Brain microvascular endothelial cell (primary cell): ENCODE measurements at places on chromosomes 4 and X.

- DNase-seq: peak; percentile 86
Observed at GRCh38 chrX:122943918-122944317, 240.2 kb upstream of the GRIA3 start.

- peak; percentile 7 for DNase-seq
Observed at GRCh38 chr4:182745237-182745636, 171.9 kb downstream of the DCTD start.

GRCh38 chr4:4837316-4837715 is 22.1 kb upstream of the MSX1 start:
- no peak for DNase-seq

GRCh38 chrX:52608961-52609360 is 45.7 kb downstream of the SSX7 start:
- DNase-seq: no peak

DNA sequence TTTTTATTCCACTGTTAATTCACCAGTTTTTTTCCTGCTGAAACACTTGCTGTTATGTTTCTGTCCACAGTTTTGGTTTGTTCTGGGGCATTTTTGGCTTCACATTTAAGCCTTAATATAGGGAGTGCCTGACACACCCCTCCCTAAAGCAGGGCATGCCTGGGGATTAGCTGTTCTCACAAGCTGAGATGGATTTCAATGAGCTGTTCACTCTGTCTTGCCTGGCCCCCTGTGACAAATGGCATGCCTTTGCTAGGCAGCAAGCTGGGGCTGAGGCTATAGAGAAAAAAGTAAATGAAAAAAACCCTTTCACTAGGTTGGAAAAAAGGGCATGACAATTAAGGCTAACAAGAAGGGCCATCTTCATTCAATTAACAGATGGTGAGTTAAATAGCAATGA is 22.4 kb downstream of the LPAR4 start:
- no peak for DNase-seq

DNA sequence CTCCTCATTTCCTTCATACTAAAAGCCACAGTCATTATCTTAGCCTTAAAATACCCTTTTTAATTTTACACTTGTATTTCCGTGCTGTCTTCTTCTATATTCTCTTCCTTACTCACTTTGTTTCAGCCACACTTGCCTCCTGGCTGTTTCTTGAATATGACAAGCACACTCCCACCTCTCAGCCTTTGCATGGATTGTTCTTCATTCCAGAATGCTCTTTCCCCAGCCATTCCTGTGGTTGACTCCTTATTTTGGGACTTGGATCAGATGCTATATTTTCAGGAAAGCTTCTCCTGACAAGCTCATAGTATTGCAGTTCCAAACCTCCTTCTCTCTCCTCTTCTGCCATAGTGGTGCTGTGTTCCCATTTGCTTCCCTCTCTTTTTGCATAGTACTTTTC is 291.3 kb downstream of the PDHA2 start:
- no peak for DNase-seq

- peak; percentile 80 for DNase-seq
Observed at GRCh38 chr4:7206385-7206784, 14.0 kb downstream of the SORCS2 start.

DNA sequence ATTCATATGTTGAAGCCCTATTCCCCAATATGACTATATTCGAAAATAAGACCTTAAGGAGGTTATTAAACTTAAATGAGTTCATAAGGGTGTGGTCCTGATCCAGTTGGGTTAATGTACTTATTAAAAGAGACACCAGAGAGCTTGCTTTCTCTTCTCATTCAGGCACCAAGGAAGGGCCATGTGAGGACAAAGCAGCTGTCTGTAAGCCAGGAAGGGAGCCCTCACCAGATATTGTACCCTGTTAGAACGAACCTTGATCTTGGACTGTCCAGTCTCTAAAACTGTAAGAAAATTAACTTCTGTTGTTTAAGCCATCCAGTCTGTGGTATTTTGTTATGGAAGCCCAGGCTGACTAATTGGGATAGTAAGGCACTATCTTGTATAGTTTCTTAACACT is 9.1 kb upstream of the YTHDC1 start:
- DNase-seq: no peak

GRCh38 chr4:159463235-159463634 is 360.4 kb downstream of the RAPGEF2 start:
- DNase-seq: no peak

DNA sequence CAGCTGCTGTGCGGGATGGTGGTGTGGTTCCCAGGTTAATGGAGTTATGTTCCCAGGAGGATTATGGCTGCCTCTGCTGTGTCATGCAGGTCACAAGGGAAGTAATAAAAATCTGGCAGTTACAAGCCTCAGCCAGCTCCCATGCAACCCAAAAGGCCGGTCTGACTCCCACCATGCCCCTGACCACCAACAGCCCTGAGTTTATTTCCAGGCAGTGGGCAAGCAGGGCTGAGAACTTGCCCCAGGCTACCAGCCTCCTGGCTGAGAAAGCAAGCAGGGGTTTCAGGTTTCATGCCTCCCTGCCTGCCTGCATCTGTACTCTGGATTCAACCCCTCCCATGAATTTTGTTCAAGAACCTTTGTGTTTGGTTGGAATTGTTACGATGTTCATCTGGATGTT is 732.7 kb upstream of the POU3F4 start:
- DNase-seq: no peak

DNA sequence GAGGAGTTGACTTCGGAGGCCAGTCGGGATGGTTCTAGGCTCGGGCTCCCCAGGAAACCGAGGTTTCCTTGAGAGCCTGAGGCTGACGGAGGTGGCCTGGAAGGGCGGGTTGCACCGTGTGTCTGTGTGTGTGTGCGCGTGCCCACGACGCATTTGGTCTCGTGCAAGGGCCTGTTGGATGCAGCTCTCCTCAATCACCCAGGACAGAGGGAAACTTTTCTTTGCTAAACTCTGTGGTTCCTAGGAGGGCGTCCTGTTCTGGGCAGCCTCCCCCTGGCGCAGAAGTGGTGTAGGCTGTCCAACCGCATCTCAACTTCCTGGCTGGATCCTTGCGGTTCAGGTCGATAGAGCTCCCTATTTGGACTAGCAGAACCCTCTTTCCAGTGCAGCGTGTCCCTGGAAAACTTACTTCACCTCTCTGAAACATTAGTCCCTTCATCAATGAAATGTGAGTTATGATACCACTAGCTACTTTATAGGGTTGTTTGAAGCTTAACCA is 973 bp downstream of the STK32B start:
- DNase-seq: peak; percentile 11

GRCh38 chrX:22803353-22803752 is 196.4 kb upstream of the DDX53 start:
- no peak for DNase-seq

DNA sequence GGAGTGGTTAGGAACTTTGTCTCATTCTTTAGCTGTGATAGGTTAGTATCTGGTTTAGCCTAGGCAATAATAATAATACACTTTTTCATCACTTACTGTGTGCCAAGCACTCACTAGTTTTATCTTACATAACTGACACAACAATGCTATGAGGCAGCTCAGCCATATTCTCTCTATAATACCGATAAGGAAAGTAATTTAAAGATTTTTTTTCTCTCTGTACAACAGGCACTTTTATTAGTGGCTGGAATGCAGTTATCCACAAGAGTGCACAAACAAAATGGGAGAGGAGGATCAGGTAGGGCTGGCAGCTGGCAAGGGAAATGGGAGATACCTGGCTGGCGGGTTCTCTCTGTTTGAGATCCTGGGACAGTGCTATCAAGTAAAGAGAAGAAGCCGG is 7.6 kb downstream of the RELL1 start:
- peak; percentile 27 for DNase-seq

GRCh38 chrX:69387567-69388487 is 116.3 kb upstream of the NALF2 start:
- DNase-seq: peak; percentile 14

DNA sequence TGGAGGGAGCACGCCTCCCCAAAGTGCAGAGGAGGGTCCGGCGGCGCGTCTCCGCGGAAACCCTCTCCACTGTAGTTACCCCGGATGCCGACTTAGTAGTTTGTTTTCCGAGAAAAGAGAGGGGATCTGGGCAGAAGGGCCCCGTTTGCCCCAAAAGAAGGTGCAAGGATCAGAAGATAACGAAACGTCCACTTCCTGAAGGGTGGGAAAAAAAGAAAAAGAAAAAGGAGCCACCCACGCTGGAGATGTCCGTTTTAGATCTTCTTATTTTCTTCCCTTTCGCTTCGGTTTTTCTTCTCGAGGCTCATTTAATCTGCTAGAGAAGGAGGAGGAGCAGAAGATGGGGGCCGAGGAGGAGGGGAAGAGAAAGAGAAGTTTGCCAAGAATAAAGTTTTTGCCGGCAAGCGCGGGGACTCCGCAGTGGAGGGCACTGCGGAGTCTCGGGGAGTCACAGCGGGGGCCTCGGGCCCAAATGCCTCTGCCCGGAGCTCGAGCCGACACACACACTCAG is 517 bp downstream of the LEF1 start:
- no peak for DNase-seq

DNA sequence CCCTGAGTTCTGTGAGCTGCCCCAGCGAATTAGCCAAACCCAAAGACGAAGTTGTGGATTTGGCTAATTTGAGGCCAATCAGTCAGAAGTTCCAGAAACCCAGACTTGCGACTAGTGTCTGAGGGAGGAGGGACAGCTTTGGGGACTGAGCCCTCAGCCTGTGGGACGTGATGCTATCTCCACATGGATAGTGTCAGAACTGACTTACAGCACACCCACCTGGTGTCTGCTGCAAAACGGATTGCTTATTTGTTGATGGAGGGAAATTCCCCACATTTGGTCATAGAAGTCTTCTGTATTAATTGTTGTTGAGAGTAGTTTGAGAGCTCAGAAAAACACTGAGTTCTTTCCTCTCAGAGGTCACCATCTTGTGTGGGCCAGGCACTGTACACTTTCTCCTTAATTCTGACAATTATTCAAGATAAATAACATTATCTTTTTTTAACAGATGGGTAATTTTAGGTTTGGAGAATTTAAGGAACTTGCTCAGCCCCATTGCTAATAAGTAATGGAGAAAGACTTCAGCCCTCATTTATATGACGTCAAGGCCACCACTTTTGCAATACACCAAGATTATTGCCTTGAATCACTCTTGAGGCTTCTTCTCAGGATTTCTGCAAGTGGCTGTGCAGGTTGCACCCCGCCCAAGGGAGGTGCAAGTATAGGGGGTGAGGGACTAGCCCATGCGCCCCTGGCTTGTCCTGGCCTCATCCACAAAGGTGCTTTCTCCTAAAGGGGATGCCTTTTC is 16.7 kb downstream of the CLRN2 start:
- DNase-seq: no peak

DNA sequence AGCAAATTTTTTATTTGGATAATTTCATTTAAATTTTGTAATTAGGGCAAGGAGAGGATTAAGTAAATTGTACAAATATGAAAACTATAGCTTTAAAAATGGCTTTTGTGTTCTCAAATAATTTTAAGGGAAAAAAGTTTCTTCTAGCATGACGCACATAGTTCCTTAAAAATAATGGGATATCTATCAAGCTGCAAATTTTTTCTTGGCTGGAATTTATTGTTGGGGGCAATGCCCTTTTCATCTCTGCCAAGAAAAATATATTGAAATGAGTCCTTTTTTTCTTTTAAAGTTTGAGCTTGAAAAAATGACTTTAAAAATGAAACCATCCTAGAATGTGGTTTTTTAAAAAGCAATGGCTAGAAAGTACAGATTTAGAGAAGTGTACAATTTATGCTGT is 154.4 kb upstream of the UGT8 start:
- DNase-seq: no peak

- no peak for DNase-seq
Observed at GRCh38 chr4:6876440-6876839, 33.2 kb upstream of the TBC1D14 start.

GRCh38 chr4:8492174-8492573 is 51.6 kb downstream of the TRMT44 start:
- no peak for DNase-seq

GRCh38 chrX:39690541-39691415 is 407.0 kb downstream of the BCOR start:
- DNase-seq: no peak

- no peak for DNase-seq
Observed at GRCh38 chrX:41722214-41722613, 1.8 kb upstream of the GPR82 start.

DNA sequence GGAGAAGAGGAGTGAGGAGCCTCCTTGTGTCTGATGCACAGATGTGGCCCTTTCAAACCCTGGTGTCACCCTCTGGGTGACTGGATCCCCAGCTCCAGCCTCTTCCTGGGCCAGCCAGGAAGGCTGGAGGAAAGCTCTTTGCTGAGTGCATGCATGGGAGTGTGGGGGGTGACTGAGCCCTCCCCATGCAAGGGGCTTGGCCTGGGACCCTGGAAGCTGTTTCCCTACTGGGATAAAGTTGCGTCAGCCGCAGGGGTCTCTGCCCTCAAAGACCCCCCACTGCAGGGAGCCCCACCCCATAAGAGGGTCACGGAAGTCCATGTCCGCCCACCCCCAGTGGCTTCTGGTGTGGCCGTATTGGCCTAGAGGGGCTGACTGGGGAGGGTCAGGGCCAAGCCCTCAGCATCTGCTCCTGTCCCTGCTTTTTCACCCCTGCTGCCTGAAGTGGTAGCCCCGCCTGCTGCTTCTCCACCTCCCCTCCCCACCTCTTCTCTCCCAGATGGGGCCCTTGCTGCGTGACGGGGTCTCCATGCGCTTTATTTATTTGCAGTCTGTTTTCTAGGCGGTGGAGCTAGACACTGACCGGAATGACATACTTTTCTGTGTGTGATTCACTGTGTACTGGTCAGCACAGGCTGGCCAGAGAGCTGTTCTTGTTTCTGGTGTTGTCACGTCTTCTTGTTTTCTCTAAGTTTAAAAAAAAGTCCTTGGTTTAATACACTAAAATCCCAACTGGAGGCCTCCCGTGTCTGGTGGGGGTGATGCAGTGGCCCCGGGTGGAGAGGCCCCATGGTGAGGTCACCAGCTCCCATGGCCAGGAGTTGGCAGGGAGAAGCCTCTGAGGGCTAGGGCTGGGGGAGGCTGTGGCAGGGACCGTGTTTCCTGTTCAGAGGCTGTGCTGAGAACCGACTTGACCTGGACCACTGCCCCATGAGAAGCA is 3.6 kb downstream of the SMIM10L2A start:
- DNase-seq: peak; percentile 9

GRCh38 chrX:45083314-45083713 is 117.4 kb downstream of the DIPK2B start:
- no peak for DNase-seq

GRCh38 chr4:150216726-150217125 is 138.5 kb downstream of the DCLK2 start:
- DNase-seq: no peak

- DNase-seq: no peak
Observed at GRCh38 chrX:22278375-22278774, 5.7 kb downstream of the CBLL2 start.

- no peak for DNase-seq
Observed at GRCh38 chr4:55032179-55032578, 93.2 kb downstream of the KDR start.

- no peak for DNase-seq
Observed at GRCh38 chrX:18682979-18683387, 11.1 kb upstream of the RS1 start.

DNA sequence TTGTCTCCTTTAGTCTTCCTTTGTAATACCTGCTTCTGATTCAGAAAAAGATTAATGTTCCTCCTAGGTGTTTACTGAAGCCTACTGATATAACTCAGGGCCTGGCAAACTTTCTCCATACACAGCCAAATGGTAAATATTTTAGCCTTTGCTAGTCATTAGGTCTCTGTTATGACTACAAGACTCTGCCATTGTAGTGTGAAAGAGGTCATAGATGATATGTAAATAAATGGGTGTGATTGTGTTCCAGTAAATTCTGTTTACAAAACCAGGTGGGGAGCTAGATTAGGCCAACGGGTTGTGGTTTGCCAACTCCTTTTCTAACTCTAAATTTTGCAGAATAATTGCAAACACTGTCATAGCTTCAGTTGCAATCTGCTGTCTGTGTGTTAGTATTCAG is 568.1 kb upstream of the GNPDA2 start:
- no peak for DNase-seq
